Upper lobe of right lung (tissue), 1 donor: ENCODE measurements at places on chromosomes 1 and 21. TPM values are rescaled to one million over a fixed set of nuclear protein-coding genes. Genes with fewer than 3 reads are reported as not detected.
A peak's percentile ranks its signal among the peaks of the same experiment; 100 is the strongest.

The RHCE gene
- total RNA-seq, result 0.58 TPM

DNA sequence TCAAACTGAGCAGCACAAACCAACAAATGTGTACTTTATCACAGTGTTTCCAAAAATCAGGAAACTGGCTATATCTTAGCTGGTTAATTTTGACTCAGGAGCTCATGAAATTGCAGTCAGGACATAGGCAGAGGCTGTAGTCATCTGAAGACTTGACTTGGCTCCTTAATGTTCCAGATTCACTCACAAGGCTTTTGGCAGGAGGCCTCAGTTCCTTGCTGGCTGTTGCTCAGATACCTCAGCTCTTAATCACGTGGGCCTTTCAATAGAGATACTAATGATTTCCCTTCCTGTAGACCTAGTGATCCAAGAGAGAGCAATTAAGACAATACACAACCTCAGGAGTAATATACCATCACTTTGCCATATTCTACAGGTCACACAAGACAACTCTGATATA lies 537.7 kb downstream of the BRINP3 start:
- DNase-seq, result no peak

DNA sequence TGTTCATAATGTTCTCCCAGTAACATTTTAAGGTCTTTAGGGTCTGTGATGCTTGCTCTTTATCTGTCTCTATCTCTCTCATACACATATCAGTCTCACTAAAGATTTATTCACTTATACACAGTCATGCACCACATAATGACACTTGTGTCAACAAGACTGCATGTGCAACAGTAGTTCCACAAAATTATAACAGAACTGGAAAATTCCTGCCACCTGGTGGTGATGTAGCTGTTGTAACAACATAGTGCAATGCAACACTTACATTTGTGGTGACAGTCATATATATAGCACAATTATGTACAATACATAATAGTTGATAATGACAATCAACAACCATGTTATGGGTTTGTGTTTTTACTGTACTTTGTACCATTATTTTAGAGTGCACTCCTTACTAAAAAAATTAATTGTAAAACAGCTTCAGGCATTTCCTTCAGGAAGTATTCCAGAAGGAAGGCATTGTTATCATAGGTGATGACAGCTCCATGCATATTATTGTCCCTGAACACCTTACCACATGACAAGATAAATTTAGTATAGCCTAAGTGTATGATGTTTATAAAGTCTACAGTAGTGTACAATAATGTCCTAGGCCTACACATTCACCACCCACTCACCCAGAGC lies 8.1 kb downstream of the TDRD5 start:
- no peak for DNase-seq

- no peak for DNase-seq
These were observed 936 bp downstream of the TP73 start for GRCh38 chr1:3653286-3653618.

DNA sequence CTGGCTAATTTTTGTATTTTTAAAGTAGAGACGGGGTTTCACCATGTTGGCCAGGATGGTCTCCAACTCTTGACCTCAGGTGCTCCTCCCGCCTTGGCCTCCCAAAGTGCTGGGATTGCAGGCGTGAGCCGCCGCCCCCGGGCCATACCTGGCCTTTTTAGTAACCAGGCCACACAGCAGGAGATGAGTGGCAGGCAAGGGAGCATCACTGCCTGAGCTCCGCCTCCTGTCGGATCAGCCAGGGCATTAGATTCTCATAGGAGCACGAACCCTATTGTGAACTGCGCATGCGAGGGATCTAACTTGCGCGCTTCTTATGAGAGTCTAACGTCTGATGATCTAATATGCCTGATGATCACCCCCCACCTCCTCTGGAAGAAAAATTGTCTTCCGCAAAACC lies 308.7 kb upstream of the PRMT6 start:
- peak; percentile 23 for DNase-seq

DNA sequence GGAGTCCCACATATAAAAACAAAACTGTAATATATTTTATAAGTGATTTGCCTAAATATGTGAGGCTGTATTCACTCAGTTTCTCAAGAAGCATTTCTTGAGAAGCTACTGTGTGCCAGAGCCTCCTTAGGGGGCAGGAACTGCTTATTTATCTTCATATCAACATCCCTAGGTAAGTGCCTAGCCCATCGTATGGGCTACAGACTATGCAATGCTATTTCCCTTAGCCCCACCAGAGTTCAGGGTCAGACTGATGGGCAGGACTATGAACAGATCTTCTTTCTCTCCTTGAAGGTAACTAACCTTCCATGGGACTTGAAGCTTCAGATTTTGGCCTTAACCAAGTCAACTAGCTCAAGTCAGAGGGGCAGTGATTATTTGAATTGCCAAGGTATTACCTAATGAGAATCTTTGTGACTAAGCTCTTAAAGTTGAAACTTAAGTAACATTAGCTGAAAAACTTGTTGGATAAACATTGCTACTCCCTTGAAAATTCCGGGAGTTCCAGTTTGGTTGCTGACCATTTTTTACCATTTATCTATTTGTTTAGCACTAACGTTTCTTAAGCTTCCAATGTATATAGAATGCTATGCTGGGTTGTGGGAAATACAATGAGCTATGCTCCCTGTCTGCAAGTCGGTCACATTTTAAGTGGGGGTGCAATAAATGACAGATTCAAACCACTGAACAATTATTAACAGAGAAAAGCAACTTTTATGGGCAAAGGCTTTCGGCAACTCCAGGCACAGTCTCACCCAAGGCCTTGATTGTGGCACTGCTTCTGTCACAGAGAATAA lies 85.2 kb downstream of the GPR88 start:
- no peak for DNase-seq
